Colonic mucosa (tissue), 4 donors: ENCODE measurements at places on chromosomes 7 and 10. TPM values are rescaled to one million over a fixed set of nuclear protein-coding genes. Genes with fewer than 3 reads are reported as not detected.

SAMD9L gene
- total RNA-seq, result 10.7 TPM

SNX10 gene
- total RNA-seq, result 3.1 TPM

GRM3 gene
- total RNA-seq, result not detected

SAP25 gene
- total RNA-seq, result 5.5 TPM

CTAGE4 gene
- 12.1 TPM for total RNA-seq

PRKCQ gene
- total RNA-seq, result 0.93 TPM

TDRD1 gene
- total RNA-seq, result 0.05 TPM

GRCh38 chr10:62655337-62655994, 149.1 kb upstream of the ADO start:
- H3K4me1 ChIP-seq, result no peaks in the 10 kb centered on the region
- no peak overlapping the region for H3K4me3 ChIP-seq
- H3K27ac ChIP-seq, result no peak overlapping the region
- no peaks in the 10 kb centered on the region for H3K27me3 ChIP-seq
- no peaks in the 10 kb centered on the region for H3K36me3 ChIP-seq
- DNase-seq, result no peak

- no peak overlapping the region for H3K27ac ChIP-seq
- no peak overlapping the region for H3K4me3 ChIP-seq
- no peaks in the 10 kb centered on the region for H3K36me3 ChIP-seq
Measured at GRCh38 chr7:116708248-116708647, 36.3 kb downstream of the MET start.

DNA sequence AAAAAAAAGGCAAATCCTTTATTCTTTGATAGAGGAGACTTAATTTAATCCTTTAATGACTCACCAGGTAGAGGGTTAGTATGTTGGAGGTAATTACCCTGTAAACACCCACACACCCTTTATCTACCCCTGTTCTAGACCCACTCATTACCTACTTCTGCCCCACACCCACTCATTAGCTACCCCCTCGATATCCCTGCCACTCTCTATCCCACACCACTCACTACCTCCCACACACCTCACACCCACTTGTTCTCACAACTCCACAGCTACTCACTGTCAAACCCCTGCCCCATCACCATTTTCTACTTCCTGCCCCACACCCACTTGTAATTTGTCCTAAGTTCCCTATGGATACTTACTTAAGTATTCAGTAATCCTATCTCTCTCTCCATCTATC, 49.7 kb downstream of the SEC61G start:
- no peak overlapping the region for H3K27ac ChIP-seq
- no peaks in the 10 kb centered on the region for H3K27me3 ChIP-seq
- DNase-seq, result no peak
- H3K4me1 ChIP-seq, result no peaks in the 10 kb centered on the region

GRCh38 chr7:37281368-37282092, 167.1 kb downstream of the ELMO1 start:
- H3K27me3 ChIP-seq, result no peaks in the 10 kb centered on the region
- H3K27ac ChIP-seq, result no peak overlapping the region
- H3K4me3 ChIP-seq, result no peak overlapping the region
- no peaks in the 10 kb centered on the region for H3K36me3 ChIP-seq

DNA sequence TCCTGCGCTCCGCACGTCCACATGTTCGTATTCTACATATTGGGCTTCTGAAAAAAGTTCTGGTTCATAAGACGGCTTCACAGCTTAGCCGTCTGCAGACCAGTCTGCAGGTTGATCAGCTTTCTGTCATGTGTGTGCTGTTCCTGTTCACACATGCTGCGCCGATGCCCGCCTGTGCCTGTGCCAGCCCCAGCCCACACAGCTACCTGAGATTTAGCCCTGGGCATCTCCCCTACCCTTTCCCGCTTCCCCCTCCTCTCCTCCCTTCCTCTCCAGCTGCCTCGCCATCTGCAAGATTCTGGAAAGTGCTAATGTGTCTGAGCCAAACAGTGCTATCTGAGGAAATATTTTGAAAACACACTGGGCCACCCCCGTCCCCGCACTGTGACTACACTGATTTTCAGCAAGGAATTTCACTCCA, 7.1 kb downstream of the CHST3 start:
- DNase-seq, result no peak
- H3K27me3 ChIP-seq, result no peaks in the 10 kb centered on the region
- H3K27ac ChIP-seq, result no peak overlapping the region
- no peaks in the 10 kb centered on the region for H3K36me3 ChIP-seq
- no peak overlapping the region for H3K4me3 ChIP-seq

GRCh38 chr7:139748941-139749340, 28.9 kb downstream of the HIPK2 start:
- H3K4me3 ChIP-seq, result no peak overlapping the region
- H3K36me3 ChIP-seq, result no peaks in the 10 kb centered on the region
- H3K27ac ChIP-seq, result no peak overlapping the region

DNA sequence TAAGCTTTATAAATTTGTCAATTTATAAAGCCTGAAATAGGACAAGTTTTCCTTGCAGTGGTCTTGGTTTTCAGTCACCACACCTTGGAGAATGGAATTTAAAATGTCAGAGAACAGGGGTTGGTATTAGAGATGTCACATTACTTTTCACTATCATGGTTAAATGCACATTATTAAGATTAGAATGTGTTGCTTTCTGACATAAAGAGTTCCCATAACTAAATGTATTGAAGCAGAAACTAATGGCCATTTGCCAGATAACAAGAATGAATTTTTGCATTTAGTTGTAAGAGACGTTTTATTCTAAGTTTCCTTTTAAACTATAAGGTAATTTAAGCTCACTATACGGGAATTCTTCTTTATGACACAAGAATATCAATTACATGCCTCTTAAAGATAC, 172.3 kb downstream of the ARL4A start:
- no peak for DNase-seq
- no peak overlapping the region for H3K27ac ChIP-seq
- H3K4me3 ChIP-seq, result no peak overlapping the region
- H3K27me3 ChIP-seq, result no peaks in the 10 kb centered on the region
- no peaks in the 10 kb centered on the region for H3K4me1 ChIP-seq

GRCh38 chr10:125084614-125085257, 75.6 kb downstream of the CTBP2 start:
- no peaks in the 10 kb centered on the region for H3K4me1 ChIP-seq
- DNase-seq, result no peak
- H3K27ac ChIP-seq, result no peak overlapping the region
- no peak overlapping the region for H3K4me3 ChIP-seq
- no peaks in the 10 kb centered on the region for H3K27me3 ChIP-seq

DNA sequence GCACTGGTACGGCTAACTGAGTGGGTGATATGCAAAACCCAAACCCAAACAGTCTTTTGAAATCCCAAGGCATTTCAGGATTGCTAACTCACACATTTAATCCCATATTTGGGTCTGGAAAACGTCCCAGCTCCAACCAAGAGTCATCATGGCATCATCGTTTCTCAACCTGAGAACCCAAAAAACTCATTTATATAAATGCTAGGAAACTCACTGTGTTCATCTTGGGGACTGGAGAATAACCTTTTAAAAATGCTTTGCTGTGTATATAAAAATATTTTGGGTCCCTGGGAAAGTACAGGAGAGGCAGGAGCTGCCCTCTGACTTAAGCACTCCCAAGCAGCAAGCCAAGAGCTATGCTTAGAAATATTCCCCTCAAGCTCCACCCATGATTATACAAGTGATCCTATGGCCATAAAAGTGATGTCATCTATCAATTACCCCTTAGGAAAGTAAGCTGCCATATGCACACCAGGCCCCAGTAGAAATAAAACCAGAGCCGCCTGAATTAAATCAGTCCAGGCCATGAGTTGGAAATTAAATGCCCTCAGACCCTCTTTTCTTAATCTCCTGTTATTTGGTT, 352.1 kb downstream of the FRMD4A start:
- H3K27ac ChIP-seq, result no peak overlapping the region
- no peak for DNase-seq
- H3K4me3 ChIP-seq, result no peak overlapping the region

- no peak overlapping the region for H3K4me3 ChIP-seq
- H3K27me3 ChIP-seq, result no peaks in the 10 kb centered on the region
- H3K27ac ChIP-seq, result no peak overlapping the region
- H3K36me3 ChIP-seq, result no peaks in the 10 kb centered on the region
- no peaks in the 10 kb centered on the region for H3K4me1 ChIP-seq
Measured at GRCh38 chr10:114584419-114584818, 73.7 kb downstream of the ABLIM1 start.
